Cortex of kidney (tissue), 1 donor: ENCODE measurements at places on chromosomes 11 and 22.

- DNase-seq = no peak
Measured at GRCh38 chr22:20952544-20953341, 14.3 kb upstream of the AIFM3 start.

DNA sequence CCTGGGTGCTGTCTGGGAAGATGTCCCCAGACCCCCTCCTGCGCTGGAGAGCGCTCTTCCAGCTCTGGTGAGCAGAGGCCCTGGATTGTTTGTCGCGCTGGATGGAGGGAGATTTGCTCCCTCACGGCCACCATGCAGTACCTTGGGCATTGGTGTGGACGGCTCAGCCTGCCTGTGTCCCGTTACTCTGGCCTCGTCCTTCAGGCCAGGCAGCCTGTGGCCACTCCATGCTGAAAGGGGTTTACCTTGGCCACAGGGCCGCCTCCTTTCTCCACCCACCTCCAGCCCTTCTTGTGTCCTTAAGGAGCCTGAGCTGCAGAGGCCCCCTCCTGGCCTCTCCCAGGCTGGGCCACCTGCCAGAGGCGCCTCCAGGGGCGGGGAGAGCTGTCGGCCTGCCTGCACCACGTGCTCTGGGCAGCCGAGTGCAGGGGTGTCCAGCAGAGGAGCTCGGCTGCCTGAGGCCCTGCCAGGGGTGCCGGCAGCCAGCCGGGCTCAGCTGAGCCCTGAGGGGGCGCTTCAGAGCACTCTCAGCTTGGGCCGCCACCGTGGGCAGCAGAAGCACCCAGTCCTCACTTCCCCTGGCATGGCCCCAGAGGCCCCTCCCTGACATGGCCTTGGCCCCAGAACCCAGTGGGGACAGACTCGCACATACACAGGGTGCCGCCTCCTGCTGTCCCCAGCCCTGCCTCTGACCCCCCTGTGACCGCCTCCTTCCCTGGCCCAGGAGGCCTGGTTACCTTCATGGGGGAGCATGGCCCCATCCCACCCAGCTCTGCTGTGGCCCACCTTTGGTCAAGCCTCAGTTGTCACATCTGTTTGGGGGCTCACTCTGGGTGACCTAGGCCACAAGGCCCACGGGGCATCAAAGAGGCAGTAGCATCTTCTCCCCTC, 3.4 kb downstream of the CCND1 start:
- no peak for DNase-seq

GRCh38 chr11:27347359-27348339, 15.4 kb downstream of the CCDC34 start:
- DNase-seq = no peak

GRCh38 chr11:94785509-94785908, 17.4 kb downstream of the AMOTL1 start:
- DNase-seq = no peak

DNA sequence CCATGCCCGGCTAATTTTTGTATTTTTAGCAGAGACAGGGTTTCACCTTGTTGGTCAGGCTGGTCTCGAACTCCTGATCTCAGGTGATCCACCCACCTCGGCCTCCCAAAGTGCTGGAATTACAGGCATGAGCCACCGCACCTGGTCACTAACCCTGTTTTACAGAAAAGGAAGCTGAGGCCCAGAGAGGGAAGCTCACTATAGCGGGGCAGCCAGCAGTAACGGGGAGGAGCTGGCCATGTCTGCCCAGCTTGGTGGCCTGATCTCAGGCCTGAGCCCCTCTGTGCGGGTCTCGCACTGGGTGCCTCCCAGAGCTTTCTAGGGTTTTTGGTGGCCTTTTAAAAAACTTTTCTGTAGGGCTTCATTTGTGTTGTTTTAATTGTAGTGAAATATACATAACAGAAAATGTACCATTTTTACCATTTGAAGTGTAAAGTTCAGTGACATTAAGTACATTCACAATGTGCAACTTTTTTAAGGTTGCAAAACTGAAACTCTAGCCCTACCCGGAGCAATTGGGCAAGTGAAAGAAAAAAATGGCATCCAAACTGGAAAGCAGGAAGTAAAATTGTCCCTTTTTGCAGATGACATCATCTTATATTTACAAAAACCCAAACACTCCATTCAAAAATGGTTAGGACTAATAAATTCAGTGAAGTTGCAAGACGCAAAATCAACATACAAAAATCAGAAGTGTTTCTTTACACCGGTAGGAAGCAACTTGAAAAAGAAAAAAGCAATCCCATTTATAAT, 14.5 kb upstream of the CYTH4 start:
- DNase-seq = no peak

GRCh38 chr22:37509059-37509860, 10.0 kb downstream of the CARD10 start:
- no peak for DNase-seq
